ENCODE measurements at places on chromosomes 12 and 14. TPM values are rescaled to one million over a fixed set of nuclear protein-coding genes. Genes with fewer than 3 reads are reported as not detected.

LRFN5 gene
- total RNA-seq: not detected

CFAP251 gene
- total RNA-seq: 1.1 TPM

ADGRD1 gene
- 0.68 TPM for total RNA-seq

SYNDIG1L gene
- 0.03 TPM for total RNA-seq

TSPAN11 gene
- 0.11 TPM for total RNA-seq

TMEM116 gene
- total RNA-seq: 5.7 TPM

ALDH1L2 gene
- 3.5 TPM for total RNA-seq

ZNF891 gene
- 0.29 TPM for total RNA-seq

NUAK1 gene
- 5.0 TPM for total RNA-seq

SLCO1C1 gene
- total RNA-seq: not detected

MGST1 gene
- total RNA-seq: 731 TPM

CAPZA3 gene
- not detected for total RNA-seq

LIN7A gene
- total RNA-seq: 0.35 TPM

OLR1 gene
- total RNA-seq: 0.71 TPM

TRHDE gene
- total RNA-seq: 0.14 TPM

FAM222A gene
- 4.6 TPM for total RNA-seq

CATSPERB gene
- not detected for total RNA-seq

NKX2-1 gene
- total RNA-seq: 0.07 TPM

CIDEB gene
- total RNA-seq: 0.12 TPM

TAS2R8 gene
- not detected for total RNA-seq

KIF21A gene
- total RNA-seq: 18.7 TPM

USP44 gene
- total RNA-seq: 0.17 TPM

IL31 gene
- total RNA-seq: not detected

TEAD4 gene
- 47.4 TPM for total RNA-seq

HCAR1 gene
- total RNA-seq: 0.02 TPM
